ENCODE measurements at places on chromosomes 4 and X.
A peak's percentile ranks its signal among the peaks of the same experiment; 100 is the strongest.

GRCh38 chr4:8857766-8858700 is 13.6 kb downstream of the HMX1 start:
- no peak for DNase-seq

DNA sequence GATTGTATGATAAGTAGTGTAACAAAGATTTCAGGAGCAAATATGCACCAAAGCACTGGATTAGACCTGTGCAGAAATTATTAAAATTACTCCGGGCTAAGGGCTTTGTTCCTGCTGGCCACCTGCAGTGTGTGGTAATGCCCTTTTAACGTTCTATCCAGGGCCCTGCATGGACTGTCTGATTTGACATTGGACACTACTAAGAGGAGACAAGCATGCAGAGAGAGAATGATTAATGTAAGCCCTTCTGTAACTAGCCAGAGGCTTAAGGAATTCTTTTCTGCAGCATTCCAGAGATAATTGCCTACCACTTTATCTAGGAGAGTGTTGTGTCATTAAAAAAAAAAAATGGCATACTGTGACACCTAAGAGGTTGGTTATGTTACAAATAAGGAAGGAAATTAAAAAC is 117.0 kb downstream of the PCDH7 start:
- DNase-seq = no peak

- DNase-seq = no peak
Measured at GRCh38 chrX:50458483-50458882, 12.1 kb downstream of the DGKK start.

DNA sequence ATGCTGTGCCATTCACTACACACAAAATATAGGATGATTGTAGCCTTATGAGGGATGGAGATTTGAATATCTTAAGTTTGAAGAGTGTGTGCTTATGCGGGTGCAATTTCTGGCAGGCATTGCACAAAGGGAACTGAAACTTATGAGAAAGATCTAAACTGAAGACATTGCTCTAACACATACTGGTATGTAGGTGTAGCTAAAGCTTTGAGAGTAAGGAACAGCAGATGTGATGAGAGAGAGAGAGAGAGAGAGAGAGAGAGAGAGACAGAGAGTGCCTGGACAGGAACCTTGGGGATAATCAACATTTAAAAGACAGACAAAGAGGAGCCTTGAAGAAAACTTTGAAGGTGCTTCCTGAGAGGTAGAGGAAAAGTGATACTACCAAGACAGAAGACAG is 379.7 kb downstream of the SPRY1 start:
- DNase-seq = peak; percentile 51

DNA sequence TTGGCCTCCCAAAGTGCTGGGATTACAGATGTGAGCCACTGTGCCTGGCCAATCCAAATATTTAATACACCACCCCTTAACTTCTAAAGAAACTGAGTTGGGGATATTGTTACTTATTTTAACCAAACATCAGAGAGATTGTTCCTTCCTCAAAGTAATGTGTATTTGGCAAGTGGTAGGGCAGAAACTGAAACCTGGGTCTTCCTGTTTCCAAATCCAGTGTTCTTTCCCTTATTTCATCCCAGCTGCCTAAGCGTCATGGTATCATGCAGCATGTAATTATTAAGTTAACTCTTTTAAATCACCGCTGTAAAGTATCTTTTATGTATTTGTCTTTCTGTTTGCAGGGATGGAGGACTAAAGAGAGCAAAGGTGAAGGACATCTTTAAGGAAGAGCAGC is 68.4 kb downstream of the GPAT3 start:
- DNase-seq = no peak

DNA sequence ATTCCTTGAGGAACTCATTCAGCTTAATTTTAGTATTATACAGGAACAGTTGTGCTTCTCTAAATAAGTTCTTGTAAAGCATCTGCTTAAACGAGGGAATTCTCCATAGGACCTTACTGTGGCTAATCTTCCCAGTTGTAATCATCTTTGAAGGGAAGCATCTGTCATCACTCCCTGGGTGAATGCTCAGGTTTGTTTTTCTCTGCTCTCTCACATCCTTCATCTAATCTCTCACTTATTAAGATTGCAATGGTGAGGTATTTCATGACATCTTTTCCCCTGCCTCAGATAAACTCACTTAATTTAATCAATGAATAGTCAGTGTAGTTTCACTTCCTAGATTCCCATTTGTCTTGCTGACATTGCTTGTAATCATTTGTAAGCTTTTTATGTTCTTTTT is 121.8 kb upstream of the ADAMTS3 start:
- no peak for DNase-seq
